NCI-H526 (cell line): ENCODE measurements at places on chromosomes 2 and 18.

DNA sequence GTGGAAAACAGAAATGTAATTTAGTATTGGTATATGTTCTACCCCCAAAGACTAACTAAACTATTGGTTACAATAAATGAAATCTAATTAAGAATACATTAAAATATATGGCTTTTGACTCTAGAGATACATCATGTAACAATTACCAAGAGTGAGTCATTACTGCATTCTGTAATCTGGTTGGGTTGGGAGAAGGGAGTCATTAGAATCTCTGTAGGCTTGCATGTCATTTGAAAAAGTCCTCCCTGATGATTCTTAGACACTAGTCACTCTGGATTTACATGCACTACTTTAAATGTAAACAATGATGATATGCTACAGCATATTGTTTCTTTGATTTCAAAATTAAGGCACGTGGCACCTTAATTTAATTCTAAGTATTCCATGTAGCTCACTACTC lies 293.4 kb upstream of the CHST9 start:
- no peak for DNase-seq

- DNase-seq: no peak
These were observed 261.1 kb downstream of the CNTNAP5 start for GRCh38 chr2:124286089-124286783.

GRCh38 chr18:46407486-46408166 lies 249.4 kb downstream of the LOXHD1 start:
- no peak for DNase-seq

GRCh38 chr2:168460571-168460970 lies 4.5 kb downstream of the CERS6 start:
- no peak for DNase-seq

DNA sequence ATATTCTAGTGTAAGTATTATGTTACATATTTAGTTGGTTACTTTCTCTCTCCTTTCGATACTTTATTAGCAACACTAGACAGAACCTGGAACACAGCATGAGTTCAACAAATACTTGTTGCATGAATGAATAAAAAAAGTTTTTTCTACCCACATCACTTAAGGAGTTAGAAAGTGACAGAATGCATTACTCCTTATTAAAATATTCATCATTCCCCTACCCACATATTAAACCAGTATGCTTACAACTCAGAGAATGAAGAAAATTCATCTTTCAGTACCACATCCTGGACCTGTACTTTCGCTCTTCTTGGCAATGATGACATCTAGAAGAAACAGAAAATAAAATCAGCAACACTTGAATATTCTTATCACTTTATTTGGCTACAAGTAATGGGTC lies 6.0 kb downstream of the SRBD1 start:
- no peak for DNase-seq

DNA sequence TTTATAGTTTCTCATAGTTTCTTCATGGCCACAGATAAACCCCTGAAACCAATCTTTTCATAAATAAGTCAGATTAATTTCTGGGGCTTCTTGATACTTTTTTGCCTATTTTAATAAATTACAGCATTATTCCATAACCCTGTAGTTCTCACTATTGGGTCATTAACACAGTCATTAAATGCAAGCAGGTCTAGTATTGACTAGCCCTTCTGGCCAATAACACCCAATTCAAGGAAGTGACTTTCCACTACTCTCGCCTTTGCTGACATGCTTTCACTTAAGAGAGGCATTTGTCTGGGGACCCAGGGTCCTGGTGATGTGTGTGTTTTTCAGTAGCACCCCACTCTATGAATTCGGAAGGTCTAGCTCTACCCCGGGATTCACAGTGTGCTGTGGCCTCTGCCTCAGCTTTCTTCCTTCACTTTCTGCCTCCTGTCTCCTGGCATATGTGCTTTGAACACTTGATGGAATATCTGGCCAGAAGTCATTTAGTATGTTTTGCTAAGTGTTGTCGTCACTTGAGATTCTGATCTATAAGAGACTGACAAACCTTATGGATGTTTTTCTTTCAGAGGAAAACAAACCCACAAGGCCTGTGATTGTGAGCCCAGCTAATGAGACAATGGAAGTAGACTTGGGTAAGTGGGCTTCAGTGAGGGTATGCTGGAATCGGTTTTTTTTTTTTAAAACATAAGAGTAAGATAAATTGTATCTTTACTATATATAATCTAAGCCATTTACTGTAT lies 18.6 kb upstream of the IL1RL2 start:
- no peak for DNase-seq

DNA sequence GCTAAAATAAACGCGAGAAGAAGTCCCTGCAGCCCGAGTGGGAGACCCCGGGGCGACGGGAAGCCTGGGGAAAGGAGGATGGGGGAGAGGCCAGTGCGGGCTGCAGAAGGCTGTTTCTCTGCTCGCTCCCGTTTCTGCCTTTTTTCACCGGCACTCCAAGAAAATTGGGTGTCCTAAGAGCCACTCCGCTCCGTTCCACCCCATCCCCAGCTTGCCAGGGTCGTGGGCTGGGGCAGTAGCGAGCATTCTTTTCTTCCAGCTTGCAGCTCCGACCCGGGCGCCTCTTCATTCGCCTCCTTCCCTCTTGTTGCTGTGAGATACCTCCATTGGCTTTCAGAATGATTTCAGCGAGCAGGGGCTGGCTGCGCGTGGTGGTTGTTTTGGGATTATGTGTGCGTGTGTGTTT lies 1.1 kb downstream of the HOXD3 start:
- DNase-seq: peak; percentile 79

GRCh38 chr2:194725169-194725568 lies 931.9 kb upstream of the SLC39A10 start:
- DNase-seq: no peak

GRCh38 chr2:16869711-16870110 lies 204.1 kb upstream of the CYRIA start:
- DNase-seq: no peak

DNA sequence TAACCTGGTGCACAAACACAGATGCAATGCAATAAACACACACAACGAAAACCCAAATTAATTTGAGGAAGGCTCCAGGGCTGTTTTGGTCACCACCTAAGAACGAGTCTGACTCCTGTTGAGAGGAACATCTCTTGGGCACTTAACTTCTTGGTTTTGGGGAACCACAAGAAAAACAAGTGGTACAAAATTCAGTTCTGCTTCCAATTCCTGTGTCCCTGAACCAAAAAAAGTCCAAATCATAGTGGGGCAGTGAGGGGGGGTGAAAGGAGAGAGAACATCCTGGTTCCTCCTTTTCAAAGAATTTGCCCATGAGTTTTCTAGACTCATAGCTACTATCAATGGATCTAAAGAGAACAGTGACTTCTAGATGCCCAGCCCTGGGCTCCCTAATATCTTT lies 143.6 kb downstream of the COL4A4 start:
- no peak for DNase-seq

- no peak for DNase-seq
These were observed 61.6 kb upstream of the HS6ST1 start for GRCh38 chr2:128380061-128380889.
